Activated CD4-positive, alpha-beta T cell treated with anti-CD3 and anti-CD28 coated beads, Interleukin-2, Interleukin-6, amounts not matched to agents 100 ng/mL and 50 ng/mL, durations not matched to agents 16 hours and 8 hours (primary cell): ENCODE measurements at places on chromosomes 7 and 10.

GRCh38 chr7:70241536-70242175, 643.4 kb downstream of the AUTS2 start:
- no peak for DNase-seq

DNA sequence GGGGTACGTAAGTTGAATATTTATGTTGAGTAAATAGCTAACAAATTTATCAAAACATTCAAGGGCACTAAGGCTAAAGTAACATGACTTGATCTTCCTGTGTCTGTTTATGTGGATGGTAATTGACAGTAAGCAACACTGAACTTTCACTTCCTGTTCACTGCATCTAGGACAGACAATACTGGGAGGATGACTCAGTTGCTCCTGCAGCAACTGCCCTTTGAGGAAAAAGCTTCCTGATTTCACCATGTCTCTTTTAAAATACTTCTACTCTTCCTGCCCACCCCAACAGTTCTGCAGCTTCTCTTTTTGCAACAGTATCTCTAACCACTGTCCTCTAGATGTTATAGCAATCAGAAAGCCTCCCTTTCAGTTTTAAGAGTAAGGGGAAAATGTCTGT, 76.6 kb upstream of the HGF start:
- DNase-seq, result peak; percentile 7

DNA sequence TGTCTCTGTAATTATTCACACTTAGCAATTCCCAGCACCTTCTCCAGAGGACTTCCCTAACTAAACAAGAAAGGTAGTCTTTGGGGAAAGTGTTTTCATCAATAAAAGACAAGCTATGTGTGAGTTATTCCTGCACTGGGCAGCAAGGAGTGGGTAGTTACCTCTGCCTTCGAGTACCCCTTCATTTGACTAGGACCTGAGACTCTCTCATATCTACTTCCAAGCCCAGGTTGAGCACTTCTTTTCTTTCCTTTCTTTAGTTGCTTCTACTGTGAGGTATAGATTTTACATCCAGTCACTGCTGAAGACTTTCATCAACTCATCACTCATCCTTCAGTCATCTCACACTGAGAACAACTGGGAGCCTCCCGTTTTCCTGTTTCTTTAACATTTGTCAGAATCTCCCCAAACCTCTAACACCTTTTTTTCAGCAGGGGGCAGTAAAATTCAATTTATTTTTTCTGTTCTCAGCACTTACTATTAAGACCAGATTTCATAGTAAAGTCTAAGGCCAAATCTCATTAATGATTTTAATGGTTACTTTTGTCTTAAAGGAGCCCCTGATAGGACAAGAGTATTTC, 80.1 kb upstream of the PRSS1 start:
- peak; percentile 9 for DNase-seq

GRCh38 chr10:87659571-87660483, at the start of gene PAPSS2:
Gene PAPSS2 (plus strand): TSS chr10:87659878. CDS start chr10:87659982, 104 bp downstream.
- DNase-seq, result peak; percentile 14

DNA sequence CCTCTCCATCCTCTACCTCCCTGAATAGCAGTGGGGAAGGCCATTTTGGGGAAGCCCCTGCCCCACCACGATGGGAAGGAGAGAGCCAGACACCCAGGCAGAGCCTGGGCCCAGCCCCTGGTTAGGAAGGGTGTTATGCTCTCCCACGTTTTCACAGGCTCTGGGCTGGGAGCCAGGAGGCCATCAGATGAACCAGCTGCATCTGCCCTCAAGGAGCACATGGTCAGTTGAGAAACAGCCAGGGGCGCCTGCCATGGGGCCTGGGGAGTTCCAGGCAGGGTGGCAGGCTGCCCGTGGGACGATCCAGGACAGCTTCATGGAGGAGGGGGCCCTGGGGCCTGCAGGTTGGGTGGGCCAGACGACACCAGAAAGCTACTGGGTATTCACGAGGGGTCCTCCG, 47.5 kb downstream of the CAMK2B start:
- no peak for DNase-seq

DNA sequence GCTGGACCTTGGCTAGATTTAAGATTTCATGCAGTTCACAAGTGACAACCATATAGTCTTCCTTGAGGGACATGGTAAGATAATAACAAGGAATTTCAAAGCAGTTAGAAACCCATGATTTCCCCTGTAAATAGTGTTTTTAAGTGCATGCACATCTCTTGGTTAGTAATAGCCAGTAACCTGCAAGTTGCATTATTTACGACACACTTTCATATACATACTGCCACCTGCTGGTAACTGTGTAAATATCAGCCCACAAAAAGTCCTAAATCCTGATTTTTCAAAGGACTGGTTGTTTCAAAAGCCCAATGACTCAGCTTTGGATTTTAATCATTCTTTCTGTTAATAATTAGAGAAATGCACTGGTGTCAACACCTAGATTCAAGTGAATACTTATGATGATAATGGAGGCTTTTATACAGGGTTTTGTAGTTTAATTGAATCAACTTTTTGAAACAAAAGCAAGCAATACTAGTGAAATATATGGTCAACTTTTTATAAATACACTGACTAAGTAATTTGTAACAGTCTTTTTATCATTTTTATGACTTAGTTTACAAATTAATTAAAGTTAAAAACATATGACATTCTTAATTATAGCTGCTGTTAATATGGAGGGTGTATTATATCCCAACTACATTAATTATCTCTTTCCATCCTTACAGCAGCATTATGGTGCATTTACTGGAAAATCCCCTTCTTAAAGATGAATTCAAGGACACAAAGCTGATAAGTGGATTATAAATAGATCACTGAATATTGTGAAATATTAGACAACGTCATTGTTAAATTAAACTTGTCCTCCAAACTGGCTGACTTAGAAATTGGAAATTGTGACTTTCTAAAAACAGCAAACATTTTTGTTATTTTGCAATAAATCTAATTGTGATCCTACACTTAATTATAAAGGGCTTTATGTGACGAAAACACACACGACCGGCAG, 367.7 kb upstream of the SEMA3D start:
- peak; percentile 48 for DNase-seq

DNA sequence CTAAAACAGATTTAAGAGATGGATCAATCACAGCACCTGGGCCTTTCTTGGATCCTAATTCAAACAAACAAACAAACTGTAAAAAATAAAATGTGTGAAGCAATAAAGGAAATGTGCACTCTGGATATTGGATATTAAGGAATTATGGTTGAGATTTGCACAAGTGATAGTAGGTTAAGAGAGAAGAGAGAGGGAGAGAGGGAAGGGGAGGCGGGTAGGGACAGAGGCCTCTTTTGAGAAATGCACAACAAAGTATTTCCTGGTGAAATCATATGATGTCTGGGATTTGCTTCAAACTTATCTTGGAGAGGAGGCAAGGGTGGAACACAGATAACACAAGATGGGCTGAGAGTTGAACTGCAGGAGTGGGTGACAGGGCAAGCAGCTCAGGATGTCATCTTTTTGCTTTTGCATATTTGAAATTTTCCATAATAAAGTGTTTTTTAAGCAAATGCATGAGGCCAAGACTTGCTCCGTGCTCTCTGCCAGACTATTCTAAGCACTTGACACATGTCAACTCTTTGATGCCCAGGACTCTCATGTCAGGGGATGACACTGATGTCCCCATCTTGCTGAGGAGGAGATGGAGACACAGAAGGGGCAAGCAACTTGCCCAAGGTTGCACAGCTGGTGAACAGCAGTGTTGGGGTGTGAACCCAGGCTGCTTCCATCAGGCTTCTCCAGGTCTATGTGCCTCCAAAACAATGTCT, 9.1 kb upstream of the AEBP1 start:
- no peak for DNase-seq

- no peak for DNase-seq
Measured at GRCh38 chr10:125130260-125130659, 30.1 kb downstream of the CTBP2 start.

- no peak for DNase-seq
Measured at GRCh38 chr10:75497997-75498883, 66.8 kb downstream of the LRMDA start.

DNA sequence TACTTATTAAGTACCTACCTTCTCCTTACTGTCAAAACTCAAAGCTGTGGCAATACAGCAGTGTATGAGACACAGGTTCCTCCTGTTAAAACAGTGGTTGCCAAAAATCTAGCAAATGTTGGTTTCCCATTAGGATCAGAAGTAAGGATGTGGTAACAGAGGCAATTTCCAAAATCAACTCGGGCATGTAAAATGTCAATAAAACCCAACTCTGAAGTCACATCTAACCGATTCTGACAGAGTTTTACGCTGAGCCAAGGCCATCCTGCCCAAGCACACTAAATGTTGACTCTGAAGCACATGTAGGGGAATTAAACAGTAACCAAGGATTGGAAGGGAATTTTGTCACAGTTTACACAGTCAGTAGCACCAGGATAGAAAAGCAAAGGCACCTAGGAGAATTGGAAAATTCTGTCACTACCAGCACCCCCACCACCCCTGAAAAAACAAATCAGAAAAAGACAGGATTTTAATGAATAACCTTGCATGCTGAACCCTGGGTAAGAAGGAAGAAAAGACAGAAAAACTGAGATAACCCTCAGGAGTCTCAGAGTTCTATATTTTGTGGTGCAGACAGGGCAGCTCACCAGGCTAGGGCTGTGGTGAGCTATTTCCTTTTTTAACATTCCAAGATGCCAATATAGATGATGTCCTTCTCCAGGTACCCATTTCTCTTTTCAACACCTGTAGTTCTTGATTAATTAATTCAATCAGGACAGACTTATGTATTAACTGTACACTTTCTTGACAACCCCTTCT, 119.5 kb downstream of the DOCK4 start:
- no peak for DNase-seq

- DNase-seq, result no peak
Measured at GRCh38 chr7:66142996-66143395, 28.3 kb downstream of the CRCP start.

DNA sequence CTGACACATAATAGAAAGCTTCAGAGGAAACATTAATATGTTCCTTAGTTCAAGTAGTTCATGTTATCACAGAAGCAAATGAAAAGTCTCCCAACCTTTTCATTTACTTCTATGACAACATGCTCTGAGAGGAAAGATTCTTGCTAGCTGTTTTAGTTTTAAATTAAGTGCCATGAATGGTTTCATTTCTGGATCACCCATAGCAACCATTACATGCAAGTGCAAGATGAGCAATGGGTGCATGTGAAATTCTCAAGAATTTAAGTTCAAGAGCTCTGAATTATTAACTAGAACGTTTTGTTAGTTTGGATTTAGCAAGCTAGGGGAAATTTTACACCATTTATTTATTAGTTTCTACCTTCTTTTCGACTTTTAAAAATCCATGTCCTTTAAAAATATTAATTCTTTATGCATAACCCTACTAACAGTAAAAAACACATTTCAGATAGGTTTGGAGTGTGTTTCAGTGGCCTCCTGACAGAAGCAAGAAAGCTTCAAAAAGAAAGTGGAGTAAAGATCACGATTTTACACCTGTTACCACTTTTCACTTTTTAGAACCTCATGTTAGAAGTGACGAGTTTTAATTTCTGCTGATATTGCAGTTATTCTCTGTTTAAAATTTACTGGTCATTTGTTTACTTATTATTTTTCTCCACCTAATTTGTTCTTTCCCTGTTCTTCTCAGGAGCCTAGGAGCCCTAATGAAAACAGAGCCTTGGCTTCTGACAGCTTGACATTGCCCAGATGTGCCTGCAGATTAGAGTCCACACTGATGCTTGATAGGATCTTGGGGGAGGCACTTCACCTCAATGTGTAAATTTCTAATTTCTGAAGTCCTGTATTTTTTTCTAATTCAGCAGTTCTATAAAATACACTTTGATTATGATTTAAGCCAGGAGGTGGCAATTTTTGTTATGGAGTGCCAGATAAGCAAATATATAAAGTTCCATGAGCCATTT, 995.3 kb upstream of the PHF14 start:
- no peak for DNase-seq

DNA sequence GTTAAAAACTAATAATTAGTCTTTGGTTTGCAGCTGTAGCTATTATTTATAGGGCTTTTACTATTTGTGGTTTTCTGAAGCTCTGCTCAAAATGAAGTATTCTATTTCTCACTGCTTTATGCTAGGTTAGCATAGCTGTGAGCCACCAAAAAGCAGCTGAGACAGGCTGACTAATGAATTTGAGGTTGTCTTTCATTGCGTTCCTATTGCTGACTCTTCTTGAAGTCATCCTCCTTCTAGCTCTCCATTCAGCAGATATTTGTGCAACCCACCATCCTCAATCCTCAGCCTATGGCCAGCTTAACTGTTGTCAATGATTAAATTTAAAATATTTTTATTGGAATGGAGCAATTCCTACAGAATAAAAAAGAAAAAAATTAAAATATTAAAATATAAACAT, 2.1 kb upstream of the RALA start:
- no peak for DNase-seq

- no peak for DNase-seq
Measured at GRCh38 chr10:51023636-51024035, 50.7 kb upstream of the PRKG1 start.

- no peak for DNase-seq
Measured at GRCh38 chr10:132738454-132739224, 47.3 kb downstream of the NKX6-2 start.
